ENCODE measurements at places on chromosomes 4 and X.

GRCh38 chr4:19675172-19675811, 576.4 kb upstream of the SLIT2 start:
- no peak for DNase-seq

DNA sequence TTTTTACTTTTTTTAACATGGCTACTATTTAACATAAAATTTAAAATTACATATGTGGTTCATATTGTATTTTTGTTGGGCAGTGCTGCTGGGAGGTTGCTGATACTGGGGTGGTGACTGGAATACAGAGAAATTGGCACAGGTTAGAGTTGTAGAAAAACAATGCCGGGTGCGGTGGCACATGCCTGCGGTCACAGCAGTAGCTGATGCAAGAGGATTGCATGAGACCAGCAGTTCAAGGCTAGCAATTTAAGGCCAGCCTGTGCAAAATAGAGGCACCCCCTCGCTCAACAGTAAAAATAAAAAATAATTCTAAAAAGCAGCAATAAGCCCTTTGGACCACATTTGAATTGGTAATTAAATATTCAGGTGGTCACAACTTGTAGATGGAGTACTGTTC, 11.8 kb upstream of the CPE start:
- DNase-seq, result no peak

DNA sequence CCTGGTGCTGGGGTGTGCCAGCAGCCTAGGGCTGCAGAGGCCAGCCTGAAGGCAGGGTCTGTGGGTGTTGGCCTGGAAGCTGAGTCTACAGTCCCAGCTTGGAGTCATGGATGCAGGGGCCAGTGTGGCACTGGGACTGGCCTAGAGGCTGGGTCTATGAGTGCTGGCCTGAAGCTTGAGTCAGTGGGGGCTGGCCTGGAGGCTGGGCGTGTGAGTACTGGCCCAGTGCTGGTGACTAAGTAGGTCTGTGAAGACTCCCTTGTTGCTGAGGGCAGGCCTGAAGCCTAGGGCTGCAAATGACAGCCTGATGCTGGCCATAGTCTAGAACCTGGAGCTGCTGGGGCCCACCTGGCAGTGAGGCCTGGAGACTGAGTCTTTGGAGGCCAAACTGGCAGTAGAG, 31.3 kb upstream of the ALG13 start:
- DNase-seq, result no peak

- no peak for DNase-seq
These were observed 26.1 kb downstream of the ARHGEF6 start for GRCh38 chrX:136754651-136755050.

DNA sequence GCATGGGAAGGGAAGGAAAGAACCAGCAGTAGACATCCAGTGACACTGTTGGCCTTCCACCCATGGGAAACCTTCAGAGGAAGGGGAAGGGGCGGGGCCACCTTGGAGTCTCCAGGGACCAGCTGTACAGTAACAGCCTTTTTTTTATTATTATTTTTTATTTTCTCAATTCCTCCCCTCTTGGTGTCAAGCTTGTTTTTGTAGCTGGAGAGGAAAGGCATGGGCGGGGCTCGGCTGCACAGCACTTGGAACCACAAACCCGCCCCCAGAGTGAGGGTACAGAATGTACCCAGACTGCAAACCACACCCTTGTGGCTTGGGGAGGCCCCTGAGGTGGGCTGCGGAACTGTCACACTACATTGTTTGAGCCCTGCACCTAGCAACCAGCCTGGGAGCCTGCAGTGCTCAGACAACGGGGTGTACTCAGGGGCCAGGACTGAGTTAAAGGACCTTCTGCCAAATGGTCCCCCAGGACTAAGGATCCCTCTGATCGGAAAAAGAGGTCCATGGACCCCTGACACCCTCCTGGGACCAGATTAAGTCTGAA, 45.7 kb downstream of the PRPS1 start:
- DNase-seq, result peak; percentile 80

DNA sequence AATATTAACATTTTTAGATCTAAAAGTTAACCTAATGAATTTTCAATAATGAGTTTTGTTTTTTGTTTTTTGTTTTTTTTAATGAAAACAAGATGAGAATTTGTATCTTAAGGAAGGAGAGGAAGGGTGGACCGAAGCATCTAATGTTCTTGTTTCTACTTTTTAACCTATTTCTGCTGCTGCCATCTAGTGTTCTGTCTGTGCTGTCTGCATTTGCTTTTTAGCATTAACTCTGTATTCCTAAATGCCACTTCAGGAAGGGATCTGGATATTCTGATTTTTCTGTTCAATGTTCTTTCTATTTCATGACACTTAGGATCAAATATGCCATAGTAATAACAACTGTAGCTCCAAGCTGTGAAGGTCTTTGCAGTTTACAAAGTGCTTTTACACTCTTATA, 161.7 kb downstream of the BRWD3 start:
- DNase-seq, result no peak

GRCh38 chrX:105477351-105477750, 256.9 kb upstream of the TEX13A start:
- DNase-seq, result no peak

DNA sequence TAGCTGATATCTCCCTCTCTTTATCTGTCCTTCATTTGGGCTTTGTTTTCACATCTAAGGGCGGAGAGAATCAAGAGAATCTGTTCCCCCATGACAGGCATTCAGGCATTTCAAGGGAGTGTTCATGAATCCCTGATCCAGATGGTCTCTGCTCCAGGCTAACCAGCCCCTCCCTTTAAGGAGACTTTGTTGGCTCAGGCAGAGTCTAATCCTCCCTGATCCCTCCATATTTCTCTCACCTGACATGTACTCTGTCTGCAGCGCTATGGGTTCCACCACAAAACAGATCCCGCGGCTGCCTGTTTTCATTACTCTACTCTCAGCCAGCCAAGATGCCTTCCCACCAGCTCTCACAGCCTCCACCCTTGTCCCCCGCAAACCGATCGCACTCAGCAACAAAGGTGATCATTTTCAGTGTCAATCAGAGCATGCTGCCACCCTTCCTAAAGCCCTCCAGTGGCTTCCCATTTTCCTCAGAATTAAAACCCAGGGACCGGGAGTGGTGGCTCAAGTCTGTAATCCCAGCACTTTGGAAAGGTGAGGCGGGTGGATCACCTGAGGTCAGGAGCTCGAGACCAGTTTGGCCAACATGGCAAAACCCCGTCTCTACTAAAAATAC, 30.3 kb upstream of the SLC2A9 start:
- DNase-seq, result no peak

GRCh38 chr4:6999172-7000086, 43.7 kb upstream of the TADA2B start:
- DNase-seq, result no peak

DNA sequence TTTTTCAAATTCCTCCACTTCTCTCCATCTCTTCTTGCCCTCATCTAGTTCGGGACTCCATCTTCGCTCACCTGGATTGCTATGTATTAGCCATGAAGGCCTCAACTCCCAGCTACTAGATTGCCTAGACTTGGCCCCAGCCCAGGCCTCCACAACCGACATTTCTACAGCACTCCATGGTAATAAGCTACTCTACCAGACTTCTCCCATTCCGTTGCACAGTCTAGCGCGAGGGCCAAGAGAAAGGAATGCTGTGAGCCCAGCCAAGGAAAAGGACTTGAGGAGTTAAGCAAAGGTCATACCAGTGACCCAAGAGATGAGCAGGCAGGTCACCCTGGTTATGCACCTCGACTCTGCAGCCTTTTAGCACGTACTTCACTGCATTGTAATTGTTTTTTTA, 75.6 kb downstream of the SOWAHB start:
- no peak for DNase-seq

DNA sequence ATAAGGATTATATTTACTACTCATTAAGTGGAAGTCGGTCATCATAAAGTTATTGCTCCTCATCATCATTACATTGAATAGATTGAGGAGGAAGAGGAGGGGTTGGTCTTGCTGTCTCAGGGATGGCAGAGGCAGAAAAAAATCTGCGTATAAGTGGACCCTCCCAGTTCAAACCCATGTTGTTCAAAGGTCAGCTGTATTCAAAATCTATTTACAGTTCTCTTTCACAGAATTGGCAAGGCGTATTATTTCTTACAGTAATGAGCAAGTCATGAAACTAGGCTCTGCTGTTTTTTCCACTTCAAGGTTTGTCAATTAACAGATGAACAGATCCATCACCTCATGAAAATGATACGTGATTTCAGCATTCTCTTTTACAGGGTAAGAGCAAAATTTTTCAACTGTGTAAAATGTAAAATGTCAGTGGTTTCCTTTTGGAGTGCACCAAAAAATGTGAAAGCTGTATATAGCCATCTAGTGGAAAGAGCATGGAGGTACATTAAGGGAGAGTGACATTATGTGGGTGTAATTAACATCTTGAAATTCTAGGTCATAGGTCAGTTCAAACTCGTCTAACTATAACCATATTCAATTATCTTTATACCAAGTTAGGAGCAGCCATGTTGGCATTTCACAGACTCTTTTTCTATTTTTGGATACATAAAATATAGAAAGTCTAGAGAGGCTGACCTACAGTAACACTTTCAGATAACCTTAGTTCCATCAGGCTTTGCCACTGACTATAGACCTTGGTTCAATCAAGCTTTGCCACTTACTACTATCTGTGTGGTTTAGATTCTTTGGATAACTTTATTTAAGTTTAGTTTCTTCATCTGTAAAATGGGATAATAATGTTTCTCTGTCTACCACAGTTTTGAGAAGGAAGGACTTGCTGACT, 30.1 kb downstream of the NEIL3 start:
- DNase-seq, result no peak

DNA sequence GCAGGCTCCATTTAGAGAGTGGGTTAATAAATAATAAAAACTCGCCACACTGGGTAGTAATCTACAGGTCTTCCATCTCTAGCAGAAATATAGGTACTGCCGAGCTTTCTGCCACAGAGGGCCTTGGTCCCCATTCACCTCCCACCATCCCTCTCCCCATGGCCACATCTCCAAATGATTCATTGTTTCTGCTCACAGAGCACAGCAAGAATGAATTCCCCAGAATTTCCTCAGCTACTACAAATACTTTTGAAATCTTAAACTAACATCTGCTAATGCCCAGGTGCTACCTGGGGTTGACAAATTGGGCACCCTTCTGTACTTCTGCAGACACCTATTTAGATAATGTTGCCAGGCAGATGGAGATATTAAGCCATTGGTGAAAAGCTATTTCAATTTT, 5.1 kb downstream of the PHEX start:
- no peak for DNase-seq

- no peak for DNase-seq
These were observed 172.8 kb upstream of the DCAF12L2 start for GRCh38 chrX:126338916-126339315.

DNA sequence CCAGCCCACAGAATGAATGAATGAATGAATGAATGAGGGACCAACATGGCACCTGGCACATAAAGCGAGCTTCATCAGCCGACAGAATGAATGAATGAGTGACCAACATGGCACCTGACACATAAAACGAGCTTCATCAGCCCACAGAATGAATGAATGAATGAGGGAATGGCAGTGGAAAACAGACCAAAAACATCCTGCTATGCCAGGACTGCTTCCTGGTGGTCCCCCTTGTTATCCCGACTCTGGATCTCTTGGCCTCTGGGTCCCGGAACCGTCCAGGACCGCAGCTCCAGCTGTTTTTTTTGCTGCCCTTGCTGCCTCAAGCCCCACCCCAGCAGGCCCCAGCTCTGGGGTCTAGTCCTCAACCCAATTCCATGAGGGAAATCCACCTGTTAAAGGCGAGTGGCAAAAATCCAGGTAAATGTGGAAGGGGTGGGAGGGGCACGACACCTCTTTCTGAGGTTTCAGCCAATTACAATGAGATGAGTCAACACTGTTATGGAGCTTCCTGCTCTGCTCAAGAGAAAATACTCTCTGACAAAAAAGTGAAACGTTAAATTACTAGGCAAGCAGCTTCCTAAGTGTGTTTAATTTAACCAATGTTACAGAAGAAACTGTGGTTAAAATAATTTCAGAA, 72.0 kb upstream of the MTNR1A start:
- DNase-seq, result no peak

- DNase-seq, result no peak
These were observed 2407.1 kb downstream of the ARAP2 start for GRCh38 chr4:33837043-33837838.

- no peak for DNase-seq
These were observed 996.1 kb downstream of the PDHA2 start for GRCh38 chr4:96835991-96836390.

DNA sequence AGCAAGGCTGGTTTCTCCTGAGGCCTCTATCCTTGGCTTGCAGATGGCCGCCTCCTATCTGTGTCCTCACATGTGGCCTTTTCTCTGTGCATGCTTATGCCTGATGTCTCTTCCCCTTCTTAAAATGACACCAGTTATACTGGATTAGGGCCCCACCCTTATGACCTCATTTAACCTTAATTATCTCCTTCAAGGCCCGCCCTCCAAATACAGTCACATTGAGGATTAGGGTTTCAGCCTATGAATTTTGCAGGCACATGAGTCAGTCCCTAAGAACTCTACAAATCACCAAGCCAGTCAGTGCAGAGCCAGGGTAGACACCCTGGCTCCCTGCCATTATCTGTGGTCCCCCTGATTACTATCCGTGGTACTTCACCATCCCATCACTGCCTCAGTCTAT, 51.6 kb downstream of the MAML3 start:
- DNase-seq, result no peak

- DNase-seq, result no peak
These were observed 279.9 kb upstream of the MAGEB2 start for GRCh38 chrX:29935455-29935854.

DNA sequence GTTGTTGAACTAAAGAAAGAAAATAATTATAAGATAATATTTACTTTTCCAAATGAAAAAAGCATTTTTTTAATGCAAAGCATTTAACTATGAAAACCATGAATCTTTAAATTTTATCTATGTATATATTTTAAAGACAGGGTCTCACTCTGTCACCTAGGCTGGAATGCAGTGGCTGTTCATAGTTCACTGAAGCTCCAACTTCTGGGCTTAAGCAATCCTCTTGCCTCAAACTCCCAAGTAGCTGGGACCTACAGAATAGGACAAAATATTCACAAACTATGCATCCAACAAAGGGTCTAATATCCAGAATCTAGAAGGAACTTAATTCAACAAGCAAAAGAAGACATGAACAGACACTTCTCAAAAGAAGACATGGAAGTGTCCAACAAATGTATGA, 55.9 kb upstream of the ALB start:
- DNase-seq, result no peak

GRCh38 chr4:90586799-90587198, 459.6 kb downstream of the CCSER1 start:
- DNase-seq, result no peak

DNA sequence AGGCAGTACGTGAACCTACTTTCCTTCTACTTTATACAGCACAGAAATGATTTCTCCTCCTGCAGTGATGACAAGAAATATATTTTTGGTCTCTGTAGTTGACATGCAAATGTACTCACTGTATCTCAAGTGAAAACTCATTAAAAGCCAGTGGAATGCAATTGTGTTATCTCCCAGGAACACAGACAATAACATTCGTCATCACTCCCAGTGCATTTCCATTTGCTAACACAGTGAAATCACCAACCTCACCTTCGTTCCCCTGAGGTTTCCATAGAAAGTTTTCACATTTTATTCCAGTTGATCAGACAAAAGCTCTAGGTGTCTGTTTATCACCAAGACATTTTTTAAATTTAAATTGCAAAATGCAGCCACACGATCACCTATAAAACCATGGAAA, 2.5 kb upstream of the SPANXD start:
- DNase-seq, result no peak

GRCh38 chr4:169815606-169816005, 57.9 kb upstream of the HPF1 start:
- DNase-seq, result no peak
